ENCODE measurements at places on chromosomes 11 and 22.
A peak's percentile ranks its signal among the peaks of the same experiment; 100 is the strongest.

DNA sequence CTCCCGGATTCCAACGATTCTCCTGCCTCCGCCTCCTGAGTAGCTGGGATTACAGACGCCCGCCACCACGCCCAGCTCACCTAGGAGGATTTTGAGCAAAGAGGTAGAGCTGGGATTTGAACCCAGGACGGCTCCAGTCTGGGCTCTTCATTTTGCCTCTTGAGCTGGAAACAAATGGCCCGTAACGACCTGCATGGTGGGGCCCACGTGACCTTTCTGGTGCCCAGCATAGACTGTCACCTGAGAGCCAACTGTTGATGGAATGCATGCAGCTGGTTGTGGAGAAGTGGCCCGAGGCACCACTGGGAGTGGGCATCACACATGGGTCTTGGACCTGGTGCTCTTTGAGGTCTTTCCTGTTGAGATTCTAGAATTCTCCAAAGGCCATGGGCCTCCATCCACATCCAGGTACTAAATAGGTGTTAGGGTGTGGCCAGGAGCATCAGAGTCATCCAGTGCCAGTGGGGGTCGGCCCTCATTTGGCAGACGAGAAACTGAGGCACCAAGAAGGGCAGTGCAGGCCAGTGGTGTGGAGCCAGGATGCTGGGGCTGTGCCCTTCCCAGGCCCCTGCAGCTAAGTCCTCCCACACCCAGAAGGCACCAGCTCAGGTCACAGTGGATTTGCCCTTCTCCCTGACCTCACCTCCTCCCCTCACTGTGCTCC, 3.9 kb downstream of the ATF4 start:
- DNase-seq = no peak

GRCh38 chr22:20782596-20783299, 8.8 kb downstream of the SERPIND1 start:
- no peak for DNase-seq

- no peak for DNase-seq
Measured at GRCh38 chr22:24867323-24868022, 61.5 kb downstream of the SGSM1 start.

DNA sequence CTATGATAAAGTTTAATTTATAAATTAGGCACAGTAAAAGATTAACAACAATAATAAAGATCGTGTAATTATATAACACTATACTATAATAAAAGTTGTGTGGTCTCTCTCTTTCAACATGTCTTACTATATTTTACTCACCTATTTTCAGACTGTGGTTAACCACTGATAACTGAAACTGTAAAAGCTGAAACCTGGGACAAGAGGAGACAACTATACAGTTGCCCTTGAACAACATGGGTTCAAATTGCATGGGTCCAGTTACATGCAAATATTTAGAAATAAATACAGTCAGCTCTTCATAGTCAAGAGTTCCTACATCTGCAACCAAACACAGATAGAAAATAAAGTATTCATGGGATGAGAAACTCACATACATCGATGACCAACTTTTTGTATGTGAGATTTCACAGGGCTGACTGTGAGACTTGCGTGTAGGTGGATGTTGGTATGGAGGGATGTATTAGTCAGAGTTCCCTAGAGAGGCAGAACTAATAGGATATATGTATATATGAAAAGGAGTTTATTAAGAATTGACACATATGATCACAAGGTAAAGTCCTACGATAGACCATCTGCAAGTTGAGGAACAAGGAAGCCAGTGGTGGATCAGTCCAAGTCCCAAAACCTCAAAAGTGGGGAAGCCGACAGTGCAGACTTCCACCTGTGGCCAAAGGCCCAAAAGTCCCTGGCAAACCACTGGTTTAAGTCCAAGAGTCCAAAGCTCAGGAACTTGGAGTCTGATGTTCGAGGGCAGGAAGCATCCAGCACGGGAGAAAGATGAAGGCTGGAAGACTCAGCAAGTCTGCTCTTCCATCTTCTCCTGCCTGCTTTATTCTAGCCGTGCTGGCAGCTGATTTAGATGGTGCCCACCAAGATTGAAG, 359.5 kb downstream of the INSC start:
- DNase-seq = no peak

GRCh38 chr22:38012604-38013072, 28.3 kb upstream of the SOX10 start:
- DNase-seq = no peak

DNA sequence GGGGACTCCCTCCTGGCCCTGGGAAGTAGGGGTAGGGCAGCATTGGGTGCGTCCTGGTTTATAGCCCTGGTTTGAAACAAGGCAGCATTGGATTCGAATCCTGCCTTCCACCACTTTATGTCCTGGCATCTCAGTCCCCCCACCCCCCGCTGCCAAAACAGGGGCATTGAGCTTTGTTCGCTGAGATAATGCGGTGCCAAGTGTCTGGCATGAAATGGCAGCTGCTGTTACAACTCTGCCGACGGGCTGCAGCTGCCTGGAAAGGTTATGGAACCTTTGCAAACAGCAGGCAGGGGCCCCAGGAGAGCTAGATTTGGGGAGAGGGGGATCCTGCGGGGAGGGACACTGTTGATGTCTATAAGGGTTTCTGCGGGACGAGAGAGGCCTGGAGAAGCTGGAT, 1.9 kb downstream of the TST start:
- no peak for DNase-seq

- DNase-seq = no peak
Measured at GRCh38 chr11:3227568-3228444, 4.4 kb downstream of the MRGPRE start.

DNA sequence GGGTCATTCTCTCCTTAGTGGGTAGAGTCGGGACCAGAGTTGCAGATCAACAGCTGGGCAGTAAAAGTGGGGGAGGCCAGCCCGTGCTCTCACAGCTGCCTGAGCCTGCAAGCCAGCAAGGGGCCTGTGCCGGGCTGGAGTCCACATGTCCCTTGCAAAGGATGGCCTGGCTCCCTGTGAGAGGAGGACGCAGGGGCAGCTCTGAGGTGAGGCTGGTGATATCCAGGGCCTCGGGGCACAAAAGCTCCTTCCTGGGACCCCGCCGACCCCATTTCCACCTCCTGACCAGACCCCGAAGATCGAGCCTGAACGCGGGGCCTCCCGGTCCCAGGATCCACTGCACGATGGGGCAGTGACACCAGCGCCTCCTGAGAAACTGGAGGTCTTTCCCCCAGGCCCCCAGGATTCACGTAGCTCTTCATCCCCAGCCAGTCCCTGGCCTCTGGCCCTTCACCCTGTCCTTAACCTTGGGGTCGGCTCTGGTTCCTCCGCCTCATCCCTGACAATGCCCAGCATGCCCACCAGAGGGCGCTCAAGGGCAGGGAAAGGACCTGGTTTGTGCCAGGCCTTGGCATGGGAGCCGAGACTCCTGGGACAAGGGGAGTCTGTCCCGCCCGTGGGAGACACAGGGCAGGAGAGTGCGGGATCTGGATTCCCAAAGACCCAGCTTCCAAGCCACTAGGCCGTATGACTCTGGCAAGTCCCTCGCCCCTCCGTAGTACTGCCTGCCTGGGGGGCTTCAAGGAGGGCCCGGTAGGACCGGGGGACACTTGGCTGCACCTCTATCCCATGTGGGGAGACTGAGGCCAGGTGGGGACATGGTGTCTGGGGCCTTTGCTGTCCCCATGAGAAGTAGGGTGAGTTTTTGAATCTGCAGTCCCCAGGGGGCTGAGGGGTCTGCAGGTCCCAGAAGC, 17.8 kb upstream of the WNT7B start:
- peak; percentile 76 for DNase-seq

DNA sequence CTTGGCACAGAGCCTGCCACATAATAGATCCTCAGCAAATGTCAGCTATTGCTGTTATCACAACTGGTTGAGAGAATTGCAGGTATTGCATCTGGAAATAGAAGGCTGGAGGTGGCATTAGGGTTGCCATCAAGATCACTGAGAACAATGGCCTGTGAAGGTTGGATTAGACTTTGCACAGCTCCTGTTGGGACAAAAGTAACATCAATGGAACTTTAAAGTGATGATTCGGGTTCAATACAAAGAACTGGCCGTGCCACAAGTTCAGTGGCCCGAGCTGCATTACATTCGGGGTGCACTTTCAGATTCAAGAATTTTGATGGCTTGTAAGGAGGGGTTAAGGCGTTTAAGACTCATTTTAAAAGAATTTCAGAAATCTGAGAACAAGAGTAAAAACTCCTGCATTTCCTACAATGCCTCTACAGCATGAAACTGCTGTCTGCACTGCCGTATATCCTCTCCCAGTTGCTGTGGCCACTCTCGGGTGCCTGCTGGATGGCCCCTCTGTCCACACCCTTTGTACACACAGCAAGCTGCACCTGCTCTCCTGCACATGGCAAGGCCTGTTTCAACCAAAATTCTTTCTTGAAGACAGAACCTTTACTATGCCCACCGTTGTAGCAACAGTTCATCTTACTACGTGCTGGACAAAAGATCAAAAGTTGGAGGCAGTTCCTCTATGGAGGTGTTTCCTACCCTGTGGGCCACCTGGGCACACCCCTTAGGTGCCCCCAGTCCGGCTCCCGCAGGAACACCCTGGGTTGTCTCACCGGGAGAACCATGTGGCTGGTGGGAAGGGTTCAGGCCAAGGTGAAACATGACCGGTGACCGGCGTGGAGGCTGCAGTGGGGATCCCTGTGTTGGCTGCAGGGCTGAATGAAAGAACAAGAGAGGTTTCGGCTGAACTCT, 17.5 kb upstream of the SHANK2 start:
- DNase-seq = no peak

DNA sequence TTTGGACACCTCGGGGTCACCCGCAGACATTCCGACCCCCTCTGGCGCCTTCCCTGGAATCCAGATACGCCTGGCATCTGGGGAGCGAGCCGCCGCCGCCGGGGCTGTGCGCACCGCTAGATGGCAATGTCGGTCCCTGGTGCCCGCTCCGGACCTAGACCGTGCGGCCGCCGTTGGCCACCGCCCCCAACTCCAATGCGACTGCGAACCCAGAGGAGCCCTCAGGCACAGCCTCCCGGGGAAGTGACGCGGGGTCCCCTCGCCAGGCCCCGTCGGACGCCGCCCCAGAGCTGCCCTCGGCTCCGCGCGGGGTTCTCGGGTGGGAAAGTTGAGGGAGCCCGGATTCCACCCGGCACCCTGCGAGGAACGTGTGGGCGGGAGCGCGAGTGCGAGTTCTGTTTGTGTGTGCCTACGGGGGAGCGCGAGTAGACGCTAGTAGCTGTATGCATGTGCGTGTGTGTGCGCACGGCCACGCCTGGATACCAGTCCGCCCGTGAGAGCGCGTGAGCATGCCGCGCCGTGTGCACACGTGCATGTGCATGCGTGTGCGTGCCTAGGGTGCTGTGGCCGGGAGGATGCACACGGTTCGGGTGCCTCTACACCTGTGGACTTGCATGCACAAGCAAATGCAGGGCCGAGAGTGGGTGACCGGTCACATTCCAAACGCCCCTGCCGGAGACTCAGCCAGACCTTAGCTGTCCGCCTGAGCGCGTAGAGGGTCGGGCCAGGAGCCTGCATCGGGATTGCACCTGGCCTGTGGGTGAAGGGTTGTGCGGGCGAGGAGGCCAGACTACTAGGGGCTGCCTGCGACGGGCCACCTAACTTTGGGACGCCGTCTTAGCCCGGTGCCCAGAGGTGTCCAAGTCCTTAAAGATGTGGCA, 1.9 kb downstream of the CHRM4 start:
- peak; percentile 28 for DNase-seq

DNA sequence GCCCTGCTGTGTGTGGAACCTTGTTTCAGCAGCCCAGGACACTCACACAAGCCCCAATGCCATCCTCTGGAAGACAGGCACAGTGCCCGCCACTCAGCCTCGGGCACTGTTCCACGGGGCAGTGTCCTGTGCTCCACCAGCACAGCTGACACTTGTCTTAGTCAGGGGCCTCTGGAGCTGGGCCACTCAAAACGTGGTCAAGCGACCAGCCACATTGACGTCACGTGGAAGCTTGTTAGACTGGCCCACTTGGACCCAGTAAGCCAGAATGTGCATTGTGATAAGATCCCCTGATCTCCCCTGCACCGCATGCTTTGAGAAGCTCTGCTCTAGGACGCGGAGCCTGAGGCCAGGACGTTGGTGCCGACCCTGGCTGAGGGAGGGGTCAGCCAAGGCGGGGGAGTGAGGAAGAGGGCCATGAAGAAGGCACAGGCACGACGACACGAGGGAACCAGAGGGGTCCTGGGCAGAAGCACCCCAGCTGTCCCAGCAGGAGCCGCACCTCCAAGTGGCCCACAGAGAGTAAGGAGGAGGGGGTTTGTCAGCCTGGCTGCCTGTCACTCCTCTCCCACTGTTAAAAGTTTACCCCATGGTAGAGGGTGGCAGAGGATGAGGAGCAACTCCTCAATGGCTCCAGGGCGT, 64.6 kb downstream of the LINC01488 start:
- no peak for DNase-seq

DNA sequence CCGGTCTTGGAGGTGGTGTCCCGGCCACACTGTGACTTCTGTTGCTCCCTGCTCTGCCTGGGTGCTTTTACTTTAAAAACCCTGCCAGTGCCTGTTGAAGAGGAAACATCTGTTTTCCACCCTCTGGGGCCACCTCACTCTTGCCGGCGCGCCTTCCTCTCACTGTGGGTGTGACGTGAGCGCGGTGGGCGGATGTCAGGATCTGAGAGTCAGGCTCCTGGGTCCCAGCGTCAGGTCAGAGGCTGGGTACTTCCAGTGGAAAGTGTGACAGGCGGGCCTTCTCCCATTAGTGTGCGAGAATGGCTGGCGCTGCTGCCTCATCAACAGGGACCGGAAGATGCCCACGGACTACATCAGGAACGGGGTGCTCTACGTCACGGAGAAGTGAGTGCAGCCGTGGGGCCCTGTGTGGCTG, 54.2 kb downstream of the GRAMD4 start:
- peak; percentile 71 for DNase-seq

GRCh38 chr22:21102659-21103267, 57.0 kb downstream of the LRRC74B start:
- peak; percentile 61 for DNase-seq

DNA sequence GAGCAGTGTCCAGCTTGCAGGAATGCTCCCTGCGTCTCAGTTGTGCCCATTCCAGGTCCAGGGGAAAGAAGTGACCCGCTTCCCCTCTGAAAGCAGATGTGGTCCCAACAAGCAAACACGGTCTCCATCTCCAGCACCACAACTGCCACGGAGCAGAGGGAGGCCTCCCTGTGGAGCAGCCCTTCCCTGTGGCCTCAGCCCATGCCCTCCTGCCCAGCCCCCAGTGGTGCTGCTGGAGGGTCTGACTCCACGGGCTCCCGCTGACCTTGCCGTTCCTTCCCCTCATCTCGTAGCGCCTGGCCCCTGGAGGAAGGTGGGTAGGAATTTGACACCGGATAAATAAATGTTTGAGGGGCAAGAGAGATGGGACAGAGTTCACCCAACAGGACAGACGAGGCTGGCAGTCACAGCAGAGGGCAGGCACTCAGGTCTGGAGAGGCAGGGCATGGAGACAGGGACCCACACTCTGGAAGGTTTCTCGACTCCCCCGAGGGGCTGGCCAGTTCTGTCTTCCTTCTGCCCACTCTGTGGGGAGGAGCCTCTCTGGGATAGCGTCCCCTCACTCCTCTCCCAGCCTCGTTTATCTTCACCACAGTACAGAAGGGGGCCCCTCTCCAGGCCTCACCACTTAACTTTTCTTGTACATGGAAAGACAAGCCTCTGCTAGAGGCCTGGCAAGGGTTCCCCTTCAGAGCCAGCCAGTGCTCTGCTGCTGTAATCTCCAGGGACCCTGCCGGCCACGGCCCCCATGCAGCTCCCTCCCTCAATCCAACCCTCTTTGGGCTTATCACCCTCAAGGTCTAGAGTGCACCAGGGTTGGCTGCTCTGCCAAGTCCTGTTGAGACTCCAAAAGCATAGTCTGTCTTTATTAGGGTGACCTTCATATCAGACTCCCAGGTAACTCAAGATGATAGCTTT, 7.5 kb upstream of the ST3GAL4 start:
- no peak for DNase-seq

GRCh38 chr11:2095542-2095941, 43.6 kb downstream of the IGF2 start:
- no peak for DNase-seq

Data from CD8-positive, alpha-beta T cell (primary cell).